ENCODE measurements at places on chromosomes 3 and 15.
A peak's percentile ranks its signal among the peaks of the same experiment; 100 is the strongest.

GRCh38 chr15:38844736-38845135, 280.1 kb upstream of the RASGRP1 start:
- DNase-seq = peak; percentile 7

GRCh38 chr3:24968036-24968435, 460.0 kb upstream of the RARB start:
- no peak for DNase-seq

DNA sequence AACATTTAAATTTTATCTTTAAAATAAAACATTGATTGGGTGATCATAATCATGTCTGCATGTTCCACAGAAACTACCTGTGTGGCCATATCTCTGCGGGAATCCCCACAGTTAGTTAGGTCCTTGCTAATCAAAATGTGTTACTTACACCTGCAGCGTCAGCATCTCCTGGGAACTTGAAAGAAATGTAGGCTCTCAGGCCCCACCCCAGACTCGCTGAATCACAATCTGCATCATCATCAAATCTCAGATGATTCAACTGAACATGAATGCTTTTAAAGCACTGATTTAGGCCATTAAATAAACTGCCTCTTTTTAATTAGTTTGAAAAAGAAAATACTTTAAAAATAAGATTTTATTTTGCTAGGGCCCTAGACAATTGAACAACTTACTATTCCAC, 577.8 kb downstream of the PYDC2 start:
- DNase-seq = no peak

DNA sequence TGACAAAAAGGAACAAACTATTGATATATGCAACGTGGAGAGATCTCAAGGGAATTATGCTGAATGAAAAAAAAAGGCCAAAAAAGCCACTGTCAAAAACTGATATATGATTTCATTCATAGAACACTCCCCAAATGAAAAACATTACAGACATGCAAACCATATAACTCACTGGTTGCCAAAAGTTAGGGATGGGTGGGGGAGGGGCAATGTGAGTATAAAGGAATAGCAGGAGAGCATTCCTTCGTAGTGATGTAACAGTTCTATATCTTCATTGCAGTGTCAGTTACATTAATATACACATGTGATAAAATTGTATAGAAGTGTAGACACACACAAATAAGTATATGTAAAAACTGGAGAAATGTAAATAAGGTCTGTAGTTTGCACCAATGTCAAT, 12.2 kb downstream of the GBE1 start:
- DNase-seq = no peak

GRCh38 chr15:50562735-50563640, 16.5 kb upstream of the USP50 start:
- DNase-seq = no peak

DNA sequence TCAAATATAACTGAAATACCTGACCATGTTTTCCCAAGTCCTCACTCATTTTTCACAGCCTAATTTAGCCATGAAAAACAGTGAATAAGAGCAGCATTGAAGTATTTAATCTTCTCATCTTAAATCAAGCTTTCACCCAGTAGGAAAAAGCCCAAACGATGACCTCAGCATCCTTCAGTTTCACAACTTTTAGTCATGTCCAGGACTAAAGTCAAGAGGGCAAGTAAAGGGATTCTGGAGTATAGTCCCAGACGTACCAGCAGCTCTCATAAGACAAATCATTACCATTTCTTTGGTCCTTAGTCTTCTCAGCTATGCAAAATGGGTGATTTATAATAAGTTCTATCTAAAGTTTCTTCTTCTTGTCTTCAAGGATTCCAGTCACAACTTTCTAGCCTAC, 237.3 kb downstream of the IL5RA start:
- no peak for DNase-seq

DNA sequence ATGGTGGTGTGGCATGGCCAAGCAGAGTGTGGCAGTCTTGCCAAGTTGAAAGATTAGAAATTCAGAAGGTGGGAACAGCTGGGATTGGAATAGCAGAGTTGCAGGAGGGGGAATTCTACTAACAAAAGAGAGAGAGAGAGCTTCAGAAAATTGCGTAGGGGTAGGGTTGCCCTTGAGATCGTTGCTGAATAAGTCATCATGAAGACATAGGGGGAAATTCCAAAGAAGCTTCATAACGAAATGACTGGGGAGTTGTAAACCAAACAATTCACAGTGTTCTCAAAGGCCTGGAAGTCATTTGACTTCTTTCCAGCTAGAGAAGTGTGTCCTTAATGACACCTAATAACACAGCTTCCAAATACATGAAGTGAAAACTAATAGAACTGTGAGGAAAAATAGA, 26.3 kb upstream of the TIPARP start:
- no peak for DNase-seq

GRCh38 chr15:66898656-66899386, 166.6 kb upstream of the SMAD3 start:
- no peak for DNase-seq

GRCh38 chr15:88100181-88100580, 156.4 kb downstream of the NTRK3 start:
- no peak for DNase-seq

DNA sequence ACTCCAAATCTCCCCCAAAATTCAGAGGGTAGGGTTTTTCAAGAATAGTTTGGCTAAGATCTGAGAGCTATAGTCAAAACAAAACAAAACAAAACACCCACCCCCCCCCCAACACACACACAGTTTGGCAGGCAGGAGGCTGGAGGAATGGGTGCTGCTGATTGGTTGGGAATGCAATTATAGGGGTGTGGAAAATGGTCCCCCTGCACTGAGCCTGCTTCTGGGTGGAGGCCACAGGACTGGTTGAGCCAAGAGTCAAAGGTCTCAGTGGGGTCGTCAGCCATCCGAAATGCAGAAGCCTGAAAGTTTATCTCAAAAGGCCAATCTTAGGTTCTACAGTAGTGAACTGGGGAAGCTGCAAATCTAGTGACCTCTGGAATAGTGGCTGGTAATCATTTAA, 2.5 kb upstream of the HACD2 start:
- DNase-seq = no peak

DNA sequence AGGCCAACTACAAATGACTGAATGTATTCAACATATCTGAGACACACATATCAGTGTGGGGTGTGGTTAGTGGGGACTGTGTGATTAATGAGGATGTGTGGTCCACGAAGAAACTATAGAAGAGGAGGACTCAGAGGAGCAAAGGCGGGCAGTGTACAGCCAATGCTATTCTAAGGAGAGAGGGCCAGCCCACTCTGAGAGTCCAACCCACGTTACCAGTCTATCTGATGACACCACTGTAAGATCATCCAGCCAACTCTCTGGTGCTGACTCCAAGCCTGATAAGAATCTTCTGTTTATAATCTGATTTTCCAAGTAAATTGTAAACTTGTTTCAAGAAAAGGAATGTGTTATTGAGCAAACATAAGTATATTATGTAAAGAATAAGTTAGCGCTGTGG, 47.2 kb downstream of the MCF2L2 start:
- DNase-seq = no peak

DNA sequence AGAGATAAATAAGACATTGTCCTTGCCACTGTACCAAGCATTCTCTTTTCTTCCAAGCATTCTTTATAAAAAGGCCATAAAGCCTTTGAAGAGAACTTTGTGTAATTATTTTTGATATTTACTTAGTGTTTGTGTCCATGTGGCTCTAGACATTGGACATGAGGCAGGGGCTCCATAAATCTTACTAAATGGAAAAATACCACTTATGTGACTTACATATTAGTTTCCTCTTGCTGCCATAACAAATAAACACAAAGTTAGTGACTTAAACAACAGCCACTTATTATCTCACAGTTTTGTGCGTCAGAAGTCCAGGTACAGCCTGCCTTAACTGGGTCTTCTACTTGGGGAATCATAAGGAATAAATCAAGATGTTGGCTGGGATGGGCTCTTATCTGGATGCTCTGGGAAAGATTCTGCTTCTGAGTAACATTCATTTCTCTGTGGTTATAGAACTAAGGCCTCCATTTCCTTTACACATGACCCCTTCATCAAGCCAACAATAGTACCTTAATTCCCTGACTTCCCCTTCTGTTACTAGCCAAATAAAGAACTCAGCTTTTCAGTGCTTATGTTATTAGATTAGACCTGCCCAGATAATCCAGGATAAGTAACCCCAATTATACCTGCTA, 59.9 kb upstream of the COL8A1 start:
- no peak for DNase-seq

GRCh38 chr3:113912552-113913236, 35.1 kb upstream of the ZDHHC23 start:
- peak; percentile 73 for DNase-seq

- no peak for DNase-seq
Observed at GRCh38 chr3:196496183-196496582, 7.4 kb downstream of the RNF168 start.

GRCh38 chr3:171772427-171773056, 37.7 kb downstream of the PLD1 start:
- peak; percentile 70 for DNase-seq

- no peak for DNase-seq
Observed at GRCh38 chr3:143989461-143989860, 17.8 kb downstream of the DIPK2A start.

DNA sequence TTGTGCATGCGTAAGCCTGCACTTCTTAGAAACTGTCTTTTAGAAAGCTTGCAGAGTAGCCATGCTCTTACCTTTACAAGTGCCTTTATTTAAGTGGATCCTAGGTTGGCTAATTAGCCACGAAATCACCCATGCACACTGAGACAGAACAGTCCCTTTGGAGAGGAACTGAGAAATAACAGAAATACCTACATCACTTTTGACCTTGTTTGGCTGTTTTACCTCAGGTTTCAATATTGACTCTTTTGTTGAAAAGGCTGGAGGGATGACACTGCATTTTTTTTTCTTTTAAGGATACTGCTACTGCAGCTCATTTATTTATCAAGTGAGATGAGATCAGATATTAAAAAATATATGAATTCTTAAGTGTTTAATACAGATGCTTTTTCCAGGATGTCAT, 155.6 kb upstream of the GOLIM4 start:
- no peak for DNase-seq

- no peak for DNase-seq
Observed at GRCh38 chr3:197236362-197236761, 62.0 kb downstream of the DLG1 start.

DNA sequence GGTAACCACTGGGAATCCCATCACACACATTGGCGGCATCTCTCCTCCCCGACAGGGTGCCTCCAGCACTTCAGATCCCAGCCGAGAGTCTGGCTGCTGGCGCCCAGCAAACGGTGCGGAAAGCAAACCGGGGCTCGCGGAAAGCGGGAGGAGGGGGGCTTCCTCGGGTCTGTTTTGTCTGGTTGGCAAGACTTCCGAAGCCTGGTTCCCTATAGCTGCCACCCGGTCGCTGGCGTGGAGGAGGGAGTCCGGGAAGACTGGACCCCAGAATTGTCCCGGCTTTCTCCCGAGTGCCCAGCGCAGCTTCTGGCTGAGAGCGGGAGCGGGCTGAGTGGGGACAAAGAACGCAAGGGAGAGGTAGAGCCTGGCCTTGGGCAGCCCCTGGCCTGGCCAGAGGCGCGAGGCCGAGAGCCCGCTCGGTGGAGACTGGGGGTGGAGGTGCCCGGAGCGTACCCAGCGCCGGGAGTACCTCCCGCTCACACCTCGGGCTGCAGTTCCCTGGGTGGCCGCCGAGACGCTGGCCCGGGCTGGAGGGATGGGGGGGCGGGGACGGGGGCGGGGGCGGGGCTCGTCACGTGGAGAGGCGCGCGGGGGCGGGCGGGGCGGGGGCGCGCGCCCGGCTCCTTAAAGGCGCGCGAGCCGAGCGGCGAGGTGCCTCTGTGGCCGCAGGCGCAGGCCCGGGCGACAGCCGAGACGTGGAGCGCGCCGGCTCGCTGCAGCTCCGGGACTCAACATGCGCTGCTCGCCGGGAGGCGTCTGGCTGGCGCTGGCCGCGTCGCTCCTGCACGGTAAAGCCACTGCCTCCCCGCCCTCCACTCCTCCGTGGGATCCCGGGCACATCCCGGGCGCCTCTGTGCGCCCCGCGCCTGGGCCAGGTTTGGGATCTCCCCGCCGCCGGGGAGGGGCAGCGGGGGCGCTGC, at the start of gene CHRNA7:
Gene CHRNA7, plus strand, starts transcription at position 654 of the 920 bp plus-strand sequence. Its CDS starts 80 bp downstream, at position 734.
- peak; percentile 41 for DNase-seq

GRCh38 chr3:53808496-53808895, 37.7 kb downstream of the CHDH start:
- DNase-seq = no peak

GRCh38 chr3:11944052-11944673, 60.0 kb upstream of the SYN2 start:
- peak; percentile 42 for DNase-seq

- peak; percentile 73 for DNase-seq
Observed at GRCh38 chr3:190862209-190863118, at the start of gene GMNC. Gene GMNC, minus strand, starts transcription at chr3:190862694. Its CDS starts 79 bp downstream, at chr3:190862615.

- no peak for DNase-seq
Observed at GRCh38 chr15:87744815-87745214, 511.7 kb downstream of the NTRK3 start.

DNA sequence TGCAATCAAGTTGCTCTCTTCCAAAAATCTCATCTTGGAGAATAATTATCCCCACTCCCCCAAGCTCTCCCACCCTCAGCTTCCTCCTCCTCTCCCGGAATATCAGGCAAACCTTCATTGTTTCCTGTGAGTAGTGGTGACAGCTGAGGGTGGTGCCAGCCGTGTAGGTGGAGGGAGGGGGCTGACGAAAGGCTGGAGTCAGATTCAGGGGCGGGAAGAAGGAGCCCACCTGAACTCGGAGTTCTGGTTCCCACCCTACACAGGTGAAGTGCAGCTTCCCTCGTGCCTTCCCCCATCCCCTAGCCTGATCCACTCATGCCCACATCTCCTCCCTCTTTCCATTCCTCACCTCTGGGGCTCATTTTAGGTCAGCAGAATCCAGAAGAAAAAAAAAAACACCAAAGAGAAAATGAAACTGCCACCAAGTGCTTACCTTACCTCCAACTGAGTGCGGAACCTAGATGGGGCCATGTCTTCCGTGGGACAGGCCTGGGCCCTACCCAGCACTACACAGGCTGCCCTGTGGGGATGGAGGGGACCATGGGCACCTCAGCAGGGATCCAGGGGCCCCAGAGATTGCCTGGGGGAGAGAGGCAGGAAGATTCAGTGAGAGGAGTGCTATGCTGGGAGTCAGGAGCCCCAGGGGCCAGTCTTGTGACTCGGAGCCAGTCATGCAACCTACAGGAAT, 81.3 kb downstream of the ADCY5 start:
- no peak for DNase-seq

- DNase-seq = no peak
Observed at GRCh38 chr15:60120100-60120499, 116.0 kb downstream of the FOXB1 start.

DNA sequence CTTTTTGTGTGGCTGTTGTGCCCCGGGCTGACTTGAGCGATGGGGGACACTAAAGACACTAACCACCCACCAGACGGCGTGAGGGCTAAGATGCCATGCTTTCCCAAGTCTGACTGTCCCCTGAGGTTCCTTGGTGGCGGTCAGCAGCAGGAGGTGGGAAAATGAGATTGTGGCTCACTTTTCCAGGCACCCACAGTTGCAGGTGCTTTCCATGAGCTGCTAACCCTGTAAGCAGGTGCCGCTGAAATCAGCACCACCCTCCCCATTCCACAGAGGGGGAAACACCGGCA, 17.7 kb downstream of the PRR23E start:
- no peak for DNase-seq

- no peak for DNase-seq
Observed at GRCh38 chr15:77611767-77612166, 20.9 kb downstream of the LINGO1 start.
